ENCODE measurements at places on chromosomes 5 and 9.

DNA sequence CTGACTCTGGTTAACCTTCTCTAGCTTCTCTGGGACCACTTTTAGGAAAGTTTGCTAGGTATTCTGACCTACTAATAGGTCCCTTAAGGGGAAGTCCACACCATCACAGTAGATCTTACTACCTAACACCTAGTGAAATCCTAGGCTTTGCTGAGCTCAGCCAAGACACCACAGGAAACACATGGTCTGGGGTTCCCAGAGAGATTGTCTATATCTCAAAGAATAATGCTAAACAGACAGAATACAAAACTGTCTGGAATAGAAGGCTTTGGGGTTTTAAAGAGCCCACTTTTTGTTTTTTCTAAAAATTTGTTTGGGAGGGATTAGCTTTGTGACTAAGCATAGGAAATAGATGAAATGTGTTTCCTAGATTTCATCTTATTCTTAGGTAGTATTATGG lies 395.1 kb downstream of the ARHGEF28 start:
- DNase-seq = no peak

GRCh38 chr5:154456540-154456939 lies 10.7 kb downstream of the SAP30L start:
- DNase-seq = no peak

- DNase-seq = no peak
These were observed 428.4 kb upstream of the MPDZ start for GRCh38 chr9:13707612-13708576.

DNA sequence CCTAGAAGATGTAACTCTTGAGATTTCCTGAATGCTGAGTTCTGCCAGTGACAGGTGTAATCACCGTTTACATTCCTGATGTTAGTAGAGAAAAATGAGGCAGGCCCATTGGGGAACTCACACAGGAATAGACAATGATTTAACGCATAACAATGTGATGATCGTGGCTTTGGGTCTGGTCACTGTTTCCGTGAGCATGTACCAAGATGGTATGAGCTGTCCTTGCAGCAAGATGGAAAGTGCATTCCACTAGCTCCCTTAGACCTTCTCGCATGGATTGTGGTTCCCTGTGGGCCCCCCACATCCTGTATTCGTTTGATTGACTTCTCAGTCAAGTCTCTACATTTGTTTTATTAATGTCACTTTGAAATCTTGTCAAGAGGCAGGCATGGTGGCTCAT lies 124.0 kb upstream of the DAP start:
- DNase-seq = no peak

DNA sequence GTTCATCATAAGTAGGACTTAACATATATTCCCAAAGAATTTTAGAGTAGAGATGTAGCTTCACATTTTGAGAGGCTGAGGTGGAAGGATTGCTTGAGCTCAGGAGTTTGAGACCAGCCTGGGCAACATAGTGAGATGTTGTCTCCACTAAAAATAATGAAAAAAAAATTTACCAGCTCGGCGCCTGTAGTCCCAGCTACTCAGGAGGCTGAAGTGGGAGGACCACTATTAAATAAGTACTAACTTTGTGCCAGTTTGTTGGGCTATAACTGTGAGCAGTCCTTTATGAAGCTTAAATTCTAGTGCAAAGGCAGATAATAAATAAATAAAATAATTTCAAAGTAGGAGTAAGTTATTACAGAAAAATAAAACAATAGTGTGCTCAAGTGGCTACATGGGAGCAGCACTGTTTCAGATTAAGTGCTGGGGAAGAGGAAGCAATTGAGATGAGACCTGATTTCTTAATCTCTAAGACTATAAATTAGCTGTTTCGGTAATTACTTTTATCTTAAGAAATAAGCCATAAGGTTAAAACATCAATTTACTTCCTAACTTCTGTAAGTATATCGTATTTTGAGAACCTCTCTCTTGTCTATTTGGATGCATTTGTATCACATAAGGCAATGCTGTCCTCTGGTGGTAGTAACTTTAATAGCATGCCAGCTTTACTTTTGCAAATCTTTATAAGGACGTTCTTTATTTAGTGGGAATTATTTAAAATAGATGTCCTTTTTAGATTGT lies 98.9 kb downstream of the CSNK1G3 start:
- DNase-seq = no peak
